ENCODE measurements at places on chromosomes 13 and 19. TPM values are rescaled to one million over a fixed set of nuclear protein-coding genes. Genes with fewer than 3 reads are reported as not detected.

Gene LGALS7
- total RNA-seq, result not detected

Gene ELAVL3
- total RNA-seq, result not detected

Gene NLRP9
- total RNA-seq, result not detected

Gene KDELR1
- total RNA-seq, result 90.2 TPM

Gene PRTN3
- total RNA-seq, result 0.29 TPM

Gene RAB20
- 27.9 TPM for total RNA-seq

Gene FAM124A
- 1.1 TPM for total RNA-seq

Gene ICAM1
- 15.3 TPM for total RNA-seq

Gene TMEM190
- not detected for total RNA-seq

Gene MIA
- total RNA-seq, result 1.4 TPM

Gene SH2D3A
- total RNA-seq, result 162 TPM

Gene MEIOSIN
- total RNA-seq, result not detected

Gene NLRP4
- total RNA-seq, result not detected

- DNase-seq, result peak; percentile 49
Observed at GRCh38 chr13:90868321-90868920, 479.1 kb upstream of the MIR17HG start.

- peak; percentile 44 for DNase-seq
Observed at GRCh38 chr13:80551650-80552497, 210.9 kb upstream of the SPRY2 start.

GRCh38 chr13:34751044-34751443 is 191.0 kb upstream of the NBEA start:
- no peak for DNase-seq

- DNase-seq, result peak; percentile 10
Observed at GRCh38 chr13:36057041-36057440, 74.1 kb downstream of the DCLK1 start.

- DNase-seq, result peak; percentile 58
Observed at GRCh38 chr19:3047496-3048189, 14.7 kb downstream of the TLE5 start.

DNA sequence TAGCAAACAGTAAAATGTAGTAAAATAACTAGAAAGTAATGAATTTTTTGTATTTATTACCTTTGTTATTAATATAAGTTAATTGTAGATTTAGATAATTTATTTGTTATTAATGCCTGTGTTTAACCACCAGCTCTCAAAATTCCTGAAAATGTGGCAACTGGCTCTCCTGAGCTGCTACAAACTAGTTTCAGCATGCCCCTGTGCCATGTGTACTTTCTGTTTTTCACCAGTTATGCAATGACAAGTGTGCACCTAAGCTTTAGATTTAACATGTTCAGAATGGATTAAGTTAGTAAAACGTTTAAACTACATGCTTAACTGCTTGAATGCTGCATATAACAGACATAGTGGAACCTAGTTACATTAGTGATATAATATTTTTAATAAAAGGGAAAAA is 88.1 kb downstream of the POSTN start:
- DNase-seq, result no peak

GRCh38 chr19:41495589-41495988 is 52.6 kb downstream of the ERICH4 start:
- no peak for DNase-seq

DNA sequence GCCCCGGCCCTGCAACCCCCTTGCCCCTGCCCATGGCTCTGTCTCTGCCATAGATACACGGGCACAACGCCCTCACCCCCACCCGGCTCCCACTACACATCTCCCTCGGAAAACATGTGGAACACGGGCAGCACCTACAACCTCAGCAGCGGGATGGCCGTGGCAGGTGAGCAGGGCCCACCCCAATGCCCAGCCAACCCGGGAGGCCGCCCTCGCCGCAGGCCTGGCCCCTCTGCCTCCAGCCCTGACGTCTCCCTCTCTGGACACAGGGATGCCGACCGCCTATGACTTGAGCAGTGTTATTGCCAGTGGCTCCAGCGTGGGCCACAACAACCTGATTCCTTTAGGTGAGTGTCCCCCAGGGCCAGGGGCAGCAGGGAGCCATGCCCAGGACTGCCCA is 7.7 kb downstream of the YIPF2 start:
- DNase-seq, result no peak

DNA sequence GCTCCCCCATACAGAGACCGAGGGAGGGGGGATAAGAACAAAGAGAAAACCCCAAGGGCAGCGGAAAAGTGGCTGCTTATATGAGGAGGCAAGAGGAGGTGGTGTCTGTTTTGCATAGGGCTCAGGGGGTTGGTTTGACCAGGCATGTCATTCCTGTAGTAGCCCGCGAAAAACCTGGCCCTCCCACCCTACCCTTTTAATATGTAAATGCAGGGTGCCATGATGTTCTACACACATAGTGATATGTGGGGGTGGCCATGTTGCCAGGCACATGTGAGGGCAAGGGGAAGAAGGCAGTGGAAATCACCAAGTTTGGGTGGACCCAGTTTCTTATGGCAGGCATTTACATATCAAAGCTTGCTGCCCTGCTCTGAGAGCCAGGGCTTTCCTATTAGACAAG is 203.5 kb upstream of the UBL3 start:
- DNase-seq, result no peak

DNA sequence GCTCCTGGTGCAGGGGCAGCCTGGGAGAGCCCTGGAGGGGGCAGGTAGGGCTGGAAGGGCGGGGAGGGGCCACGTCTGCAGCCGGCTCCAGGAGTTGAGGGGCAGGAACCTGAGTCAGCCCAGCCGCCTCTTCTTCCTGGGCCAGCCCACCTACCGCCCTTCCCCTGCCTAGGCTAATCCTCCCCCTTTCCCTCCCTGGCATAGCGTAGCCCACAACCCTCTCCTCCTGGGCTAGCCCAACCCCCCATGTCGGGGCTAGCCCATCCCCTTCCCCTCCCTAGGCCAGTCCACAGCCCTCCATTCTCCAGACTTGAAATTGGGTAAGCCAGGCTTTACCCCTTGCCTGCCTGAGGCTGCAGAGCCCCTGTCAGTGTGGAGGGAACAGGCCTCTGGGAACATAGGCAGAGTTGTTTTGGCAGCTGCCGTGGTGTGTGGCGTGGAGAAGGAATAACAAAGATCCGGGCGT is 20.6 kb upstream of the WDR18 start:
- DNase-seq, result no peak

DNA sequence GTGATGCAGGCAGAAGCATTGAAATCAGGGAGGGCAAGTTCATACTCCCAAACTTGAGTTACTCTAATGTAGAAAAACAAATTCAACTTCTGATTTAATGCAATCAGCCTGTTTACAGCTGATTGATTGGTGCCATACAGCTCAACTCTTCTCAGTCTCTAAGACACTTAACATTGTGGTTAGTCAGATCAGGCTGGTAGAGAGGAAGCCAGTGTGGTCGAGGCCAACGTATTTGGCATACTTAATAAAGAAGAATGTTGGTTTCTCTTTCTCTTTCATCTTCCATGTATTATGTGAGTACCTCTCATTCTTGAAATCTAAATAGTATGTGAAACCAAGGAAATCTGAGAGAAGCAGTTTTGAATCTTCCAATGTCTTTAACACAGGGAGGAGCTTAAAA is 255.0 kb upstream of the SLITRK1 start:
- DNase-seq, result no peak

- peak; percentile 90 for DNase-seq
Observed at GRCh38 chr13:72390909-72391308, 336.5 kb downstream of the MZT1 start.

DNA sequence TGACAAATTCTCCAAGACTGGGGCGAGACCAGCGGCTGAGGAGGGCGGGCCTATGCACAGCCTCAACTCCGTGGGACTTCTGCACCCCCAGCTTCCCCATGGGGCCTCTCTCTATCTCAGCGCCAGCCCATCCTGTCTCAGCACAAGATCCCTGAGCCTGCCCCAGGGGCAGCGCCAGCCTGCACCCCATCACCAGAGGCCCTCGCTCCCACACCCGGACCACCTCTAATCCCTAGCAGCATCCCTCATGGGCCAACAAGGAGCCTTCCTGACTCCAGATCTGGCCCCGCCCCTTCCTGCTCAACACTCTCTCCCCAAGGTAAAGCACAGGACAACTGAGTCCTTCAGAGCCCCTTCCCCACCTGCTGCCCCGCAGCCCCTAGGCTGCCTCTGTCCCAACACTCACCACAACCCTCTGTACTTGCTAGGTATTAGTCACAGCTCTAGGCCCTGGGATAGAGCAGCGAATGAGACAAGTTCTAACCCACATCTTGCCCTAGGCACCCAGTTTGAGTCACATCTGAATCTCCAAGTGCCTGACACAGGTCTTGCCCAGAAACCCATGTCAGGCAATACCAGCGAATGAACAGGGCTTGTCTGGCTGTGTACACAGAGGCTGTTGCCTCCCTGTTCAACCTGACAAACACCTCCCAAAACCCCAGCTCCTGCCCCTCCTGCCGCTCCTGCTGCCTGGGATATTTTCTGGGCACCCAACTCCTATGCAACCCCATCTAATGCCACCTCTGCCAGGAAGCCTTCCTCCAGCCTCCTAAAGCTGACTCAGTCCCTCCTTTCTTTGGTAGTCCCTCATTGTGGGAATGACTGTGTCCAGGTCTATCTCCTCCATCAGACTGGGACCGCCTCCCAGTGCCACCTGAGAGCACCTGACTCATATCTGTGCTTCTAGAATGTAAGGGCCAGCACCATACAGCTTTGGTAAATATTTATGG is 18.6 kb downstream of the GRIK5 start:
- DNase-seq, result peak; percentile 91
